ENCODE measurements at places on chromosomes 7 and 10. TPM values are rescaled to one million over a fixed set of nuclear protein-coding genes. Genes with fewer than 3 reads are reported as not detected.

DNA sequence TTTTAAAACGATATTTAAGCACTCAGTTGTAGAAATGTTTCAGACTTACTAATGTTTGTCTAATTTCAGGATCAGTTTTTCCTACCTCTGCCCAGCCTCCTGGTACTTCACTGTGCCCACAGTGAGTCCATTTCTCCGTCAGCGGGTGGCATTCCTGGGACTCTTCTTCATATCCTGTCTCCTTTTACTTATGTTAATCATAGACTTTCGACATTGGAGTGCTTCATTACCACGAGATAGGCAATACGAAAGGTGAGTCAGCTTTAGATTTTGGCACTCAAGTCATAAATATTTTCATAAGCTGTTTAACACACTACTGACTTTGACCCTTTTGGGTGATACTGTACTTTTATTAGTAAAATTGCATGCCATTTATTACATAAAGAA lies 2.1 kb downstream of the ENTPD7 start:
- no peak for DNase-seq
- H3K27ac ChIP-seq = no peak overlapping the region
- peaks cover 21% of the 10 kb centered on the region for H3K4me1 ChIP-seq
- no peak overlapping the region for H3K4me3 ChIP-seq
- H3K27me3 ChIP-seq = peaks cover 5% of the 10 kb centered on the region
- H3K36me3 ChIP-seq = peaks cover 3% of the 10 kb centered on the region

DNA sequence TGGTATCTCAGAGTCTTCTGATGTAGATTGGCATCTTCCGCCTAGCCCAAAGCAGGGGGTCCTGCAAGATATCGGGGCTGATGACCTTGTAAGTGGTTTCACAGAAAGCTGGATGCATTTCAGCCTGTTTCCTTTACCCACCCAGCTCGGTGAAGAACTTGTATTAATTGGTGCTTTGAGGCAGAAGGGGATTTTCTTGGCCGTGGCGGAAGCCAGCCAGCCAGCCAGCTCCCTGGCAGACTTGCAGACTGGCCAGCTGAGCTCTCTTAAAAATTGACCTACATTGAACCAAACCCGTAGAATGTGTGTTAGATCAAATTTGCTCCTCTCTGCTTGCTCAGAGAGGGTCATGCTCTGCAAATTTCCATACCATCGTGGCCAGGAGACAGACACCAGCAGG lies 218.4 kb downstream of the ADAM12 start:
- no peak overlapping the region for H3K27ac ChIP-seq
- no peak for DNase-seq
- no peaks in the 10 kb centered on the region for H3K27me3 ChIP-seq

Gene ZP3
- 26.6 TPM for total RNA-seq

GRCh38 chr10:69715156-69715898 lies 85.3 kb downstream of the FAM241B start:
- no peak overlapping the region for H3K27ac ChIP-seq
- peaks cover 4% of the 10 kb centered on the region for H3K27me3 ChIP-seq
- no peaks in the 10 kb centered on the region for H3K36me3 ChIP-seq
- H3K4me1 ChIP-seq = no peaks in the 10 kb centered on the region
- H3K4me3 ChIP-seq = no peak overlapping the region

DNA sequence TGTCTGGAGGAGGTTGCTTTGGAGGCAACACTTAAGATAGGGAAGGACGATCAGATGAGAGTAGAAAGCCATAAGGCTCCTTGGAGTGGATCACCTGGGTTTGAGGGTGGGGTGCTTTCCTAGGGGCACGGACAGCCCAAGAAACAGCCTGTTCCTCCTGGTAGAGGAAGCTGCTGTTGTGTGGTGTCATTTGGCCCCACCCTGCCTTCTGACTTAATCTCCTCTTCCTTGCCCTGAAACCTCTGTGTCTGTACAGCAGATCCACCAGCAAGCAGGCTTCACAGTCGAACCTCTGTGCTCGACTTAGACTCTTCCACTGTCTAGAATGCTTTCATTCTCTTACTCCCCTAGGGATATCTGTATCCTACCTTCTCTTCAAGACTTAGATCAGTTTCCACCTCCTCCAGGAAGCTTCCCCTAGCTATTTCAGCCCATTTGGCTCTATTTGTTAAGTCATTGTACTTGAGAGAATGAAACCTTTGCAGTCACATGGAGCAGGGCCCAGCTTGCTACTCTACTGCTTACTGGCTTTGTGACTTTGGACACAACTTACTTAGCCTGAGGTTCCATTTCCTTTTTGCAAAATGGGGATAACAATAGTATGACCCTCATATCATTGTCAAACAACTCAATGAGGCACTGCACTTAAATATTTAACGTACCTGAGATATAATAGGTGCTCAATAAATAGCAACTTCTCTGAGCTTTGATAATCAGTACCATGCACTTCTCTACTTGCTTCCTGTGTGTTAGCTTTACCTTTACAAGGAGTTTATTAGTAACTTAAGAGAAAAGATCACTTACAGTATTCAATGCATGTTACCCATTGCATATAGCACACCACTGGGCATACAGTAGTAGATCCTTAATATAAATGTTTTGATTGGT lies 5.0 kb downstream of the MXI1 start:
- H3K36me3 ChIP-seq = peaks cover 2% of the 10 kb centered on the region
- H3K4me1 ChIP-seq = peaks cover 41% of the 10 kb centered on the region
- peak; percentile 73 for DNase-seq
- H3K27ac ChIP-seq = peak overlapping the region; percentile 97

Gene CASD1
- total RNA-seq = 11.6 TPM

Measured in activated naive CD4-positive, alpha-beta T cell treated with anti-CD3 and anti-CD28 coated beads for 36 hours (primary cell).